ENCODE measurements at places on chromosomes 1 and 21.

- DNase-seq: no peak
Observed at GRCh38 chr1:236645016-236645680, 40.8 kb upstream of the HEATR1 start.

- peak; percentile 95 for DNase-seq
Observed at GRCh38 chr1:116485071-116485735, 85.6 kb downstream of the CD58 start.

DNA sequence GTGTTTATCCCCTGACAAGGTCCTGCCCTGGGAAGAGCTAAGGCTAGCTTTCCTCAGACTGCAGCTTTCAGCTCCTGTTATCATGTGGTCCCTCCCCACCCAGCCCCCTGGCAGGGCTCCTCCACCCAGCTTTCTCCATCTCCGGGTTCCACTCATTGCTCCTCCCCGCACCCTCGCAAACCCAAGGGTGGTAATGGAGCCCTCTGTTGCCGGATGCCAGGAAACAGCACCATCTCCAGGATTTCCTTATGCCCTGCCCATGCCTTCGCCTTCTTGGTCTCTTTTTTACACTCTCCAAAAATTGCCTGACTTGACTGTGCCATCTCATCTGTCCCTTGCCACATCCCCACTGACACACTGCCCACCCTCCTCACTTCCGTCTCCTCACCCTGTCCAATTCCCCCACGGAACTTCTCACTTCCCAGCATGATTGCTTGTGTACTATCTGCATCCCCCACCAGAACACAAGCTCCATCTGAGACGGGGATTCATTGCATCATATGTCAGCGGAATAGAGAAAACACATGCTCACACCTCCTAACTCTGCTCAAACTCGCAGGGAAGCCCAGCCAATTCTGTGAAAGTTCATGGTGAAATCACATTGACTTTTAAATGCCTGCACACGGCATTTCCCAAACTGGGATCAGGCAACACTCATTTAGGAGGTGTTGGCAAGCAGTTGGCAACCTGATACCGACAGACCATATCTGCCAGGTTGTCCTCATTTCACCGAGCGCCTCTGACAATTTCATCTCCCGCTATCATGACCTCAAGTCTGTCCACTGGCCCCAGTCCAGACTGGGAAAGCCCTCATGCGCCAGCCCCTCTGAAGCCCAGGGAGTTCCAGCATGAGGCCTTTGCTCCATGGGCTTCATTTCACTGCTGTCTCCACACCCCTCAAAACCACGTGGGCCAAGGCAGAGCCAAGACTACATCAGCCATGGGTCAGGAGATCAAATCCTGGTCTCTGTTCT, 201.1 kb downstream of the MATN1 start:
- DNase-seq: no peak

GRCh38 chr1:207890136-207890738, 20.7 kb downstream of the CD34 start:
- DNase-seq: no peak

DNA sequence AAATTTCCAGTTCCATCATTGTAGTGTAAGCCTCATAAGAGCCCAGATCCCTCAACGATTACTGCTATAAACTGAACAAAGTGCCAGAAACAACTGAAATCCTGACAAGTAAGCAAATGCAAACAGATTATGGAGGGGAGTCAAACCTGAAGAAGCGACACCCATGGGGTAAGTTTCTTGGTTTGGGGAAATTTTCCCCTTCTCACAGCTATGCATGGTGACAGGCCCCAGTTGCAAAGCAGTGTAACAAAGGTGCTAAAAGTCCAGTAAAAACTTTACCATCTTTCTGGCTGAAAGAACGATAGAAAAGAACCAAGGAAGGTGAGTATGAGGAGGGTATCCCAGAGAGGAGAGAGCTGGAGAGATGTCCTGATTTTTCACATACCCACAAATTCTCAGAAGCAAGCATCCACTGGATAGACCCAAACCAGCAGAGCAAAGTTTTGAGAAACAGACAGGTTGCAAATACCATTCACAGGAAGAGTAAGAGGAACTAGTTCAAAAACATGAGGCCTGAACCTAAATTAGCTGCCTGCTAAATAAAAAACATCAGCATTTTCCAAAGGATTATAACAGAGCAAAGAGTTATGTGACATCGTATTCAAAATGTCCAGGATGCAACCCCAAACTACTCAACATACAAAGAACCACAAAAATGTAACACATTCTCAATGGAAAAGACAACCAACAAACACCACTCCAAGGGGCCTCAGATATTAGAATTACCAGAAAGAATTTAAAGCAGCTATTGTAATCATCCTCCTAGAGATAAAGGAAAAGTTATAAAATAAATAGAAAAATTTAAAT, 14.5 kb downstream of the SCYL3 start:
- DNase-seq: no peak

GRCh38 chr1:77970192-77970591, 8.7 kb downstream of the FUBP1 start:
- no peak for DNase-seq

DNA sequence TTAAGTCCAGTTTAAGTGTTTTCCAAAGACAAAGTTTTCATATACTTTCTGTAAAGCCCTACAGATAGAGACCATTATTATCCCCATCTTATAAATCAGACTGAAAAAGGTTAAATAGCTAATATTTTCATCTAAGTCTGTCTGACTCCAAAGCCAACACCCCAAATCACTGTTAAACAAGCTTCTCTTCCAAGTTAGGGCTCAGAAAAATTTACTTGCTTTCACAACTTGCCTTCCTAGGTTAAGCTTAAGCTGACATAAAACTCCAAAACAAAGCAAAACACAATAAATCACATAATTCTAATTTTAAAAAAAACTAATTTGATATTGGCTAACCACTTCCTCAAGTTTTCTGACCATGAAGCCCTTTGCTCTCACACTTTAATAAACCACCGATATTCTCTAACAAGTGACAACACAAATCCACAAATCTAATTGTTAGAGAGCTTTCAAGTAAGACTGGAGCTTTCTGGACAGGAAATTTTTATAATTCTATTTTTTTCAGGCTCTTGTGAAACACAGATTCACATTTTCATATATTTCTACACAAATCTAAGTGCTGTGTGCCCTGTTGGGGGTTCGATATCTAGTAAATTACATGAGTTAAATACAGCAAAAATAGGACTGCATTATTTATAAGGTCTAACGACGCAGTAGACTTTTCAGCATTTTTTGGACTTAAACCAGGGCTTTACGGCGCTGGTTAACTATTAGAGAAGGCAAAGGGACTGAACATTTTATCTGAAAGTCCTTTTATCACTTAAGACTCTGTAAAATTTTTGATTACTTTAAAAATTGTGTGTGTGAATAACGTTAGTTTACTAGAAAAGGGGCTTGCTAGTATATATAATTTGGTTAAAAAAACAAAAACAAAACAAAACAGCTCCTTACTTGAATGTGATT, 2.1 kb downstream of the GNG12 start:
- no peak for DNase-seq

DNA sequence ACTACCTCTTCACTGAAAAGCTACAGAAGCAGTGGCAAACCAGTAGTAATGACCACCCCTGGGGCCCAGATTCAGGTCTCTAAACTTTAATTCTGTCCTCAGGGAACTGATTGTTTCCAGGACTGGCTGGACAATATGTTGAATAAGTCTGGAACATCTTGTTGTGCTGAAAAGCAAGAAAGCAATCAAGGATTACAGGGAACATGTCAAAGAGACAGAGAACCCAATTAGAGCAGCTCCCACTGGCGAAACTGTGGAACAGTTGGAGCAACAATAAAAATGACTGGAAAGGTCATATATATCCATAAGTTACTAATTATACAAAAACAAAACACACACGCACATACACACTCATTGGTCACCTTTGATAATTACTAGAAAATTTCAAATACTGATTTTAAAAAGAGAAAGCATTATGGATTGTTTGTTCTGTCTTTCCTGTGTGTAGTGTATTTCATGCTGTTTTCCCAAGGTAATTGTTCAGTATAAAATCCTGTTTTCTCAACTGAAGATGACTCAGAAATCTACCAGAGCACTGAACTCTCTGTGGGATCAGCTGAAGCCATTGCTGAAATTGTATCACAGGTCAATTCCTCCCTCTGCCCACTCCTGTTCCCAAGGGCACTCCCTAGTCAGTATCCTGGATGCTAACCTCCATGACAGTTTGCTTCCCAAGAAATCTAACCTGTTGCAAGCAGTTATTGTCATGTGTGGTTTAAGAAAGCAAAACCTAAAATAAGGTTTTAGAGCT, 83.6 kb upstream of the RGS1 start:
- no peak for DNase-seq

DNA sequence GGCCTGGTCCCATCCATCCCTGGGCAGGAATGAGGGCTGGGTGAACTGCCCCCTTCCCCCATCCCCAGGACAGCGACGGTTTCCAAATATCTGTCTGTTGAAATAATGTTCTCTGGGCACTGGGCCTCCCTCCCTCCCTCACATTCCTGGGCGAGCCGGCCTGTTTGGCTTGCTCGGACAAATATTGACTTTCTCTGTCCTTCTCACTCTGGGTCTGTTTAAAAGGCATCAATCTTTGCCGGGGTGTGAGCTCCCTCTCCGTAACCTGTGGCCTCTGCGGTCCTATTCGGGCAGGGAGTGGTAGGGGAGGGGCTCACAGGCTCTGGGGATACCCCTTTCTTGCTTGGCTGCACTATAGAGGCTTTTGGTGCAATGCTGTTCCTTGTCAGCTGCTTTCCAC, 40.2 kb downstream of the FOXD2 start:
- no peak for DNase-seq

DNA sequence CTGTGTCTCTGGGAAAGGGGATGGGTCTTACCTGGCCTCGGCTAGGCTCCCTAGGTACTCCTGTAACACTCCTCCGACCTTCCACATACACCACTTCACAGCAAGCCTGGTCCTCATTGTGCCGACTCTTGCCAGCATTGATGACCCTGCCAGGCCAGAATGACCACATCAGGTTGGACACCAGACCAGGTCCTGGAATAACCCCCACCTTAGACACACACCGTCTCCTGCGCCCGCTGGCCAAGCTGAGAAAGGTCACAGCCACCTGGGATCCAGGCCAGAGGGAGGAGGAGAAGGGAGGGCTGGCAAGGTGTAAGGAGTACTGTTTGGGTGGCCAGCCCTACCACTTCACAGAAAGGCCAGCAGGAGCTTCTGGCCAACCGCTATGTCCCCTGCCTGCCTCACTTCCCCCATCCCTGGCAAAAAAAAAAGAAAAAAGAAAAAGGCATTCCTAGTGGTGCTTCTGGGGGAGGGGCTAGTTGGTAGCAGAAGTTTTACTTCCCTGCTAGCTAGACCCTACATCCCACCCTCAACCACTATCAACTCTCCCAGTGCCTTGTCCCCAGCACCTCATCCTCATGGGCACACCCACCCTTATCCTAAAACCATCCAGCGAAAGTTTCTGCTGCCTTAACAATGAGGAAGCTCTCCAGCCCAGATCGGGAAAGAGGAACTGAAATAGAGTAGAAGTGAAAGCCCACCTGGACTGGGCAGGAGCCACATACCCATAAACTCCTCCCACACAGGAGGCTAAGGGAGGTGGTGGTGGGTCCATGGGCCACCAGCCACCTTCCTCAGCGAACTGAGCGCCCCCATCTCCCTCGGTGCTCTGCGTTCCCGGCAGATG, 1.4 kb downstream of the PPM1J start:
- no peak for DNase-seq

DNA sequence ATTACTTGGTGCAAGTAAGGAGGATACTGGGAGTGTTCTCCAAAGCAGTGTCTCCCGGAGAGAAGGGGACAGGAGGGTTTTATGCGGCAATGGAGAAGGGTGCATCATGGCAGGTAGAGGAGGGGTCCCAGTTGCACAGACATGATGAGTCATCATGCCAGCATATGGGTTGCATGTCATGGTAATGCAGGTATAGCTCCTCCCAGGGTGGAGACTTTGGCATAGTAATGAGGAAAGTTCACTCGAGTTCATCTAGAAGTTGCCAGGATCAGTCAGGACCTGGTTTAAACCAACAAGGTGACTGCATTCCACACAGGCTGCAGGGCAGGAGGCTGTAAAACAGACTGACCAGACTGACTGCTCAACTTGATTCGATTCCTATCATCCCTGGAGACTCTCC, 355.7 kb upstream of the DUSP10 start:
- DNase-seq: no peak

DNA sequence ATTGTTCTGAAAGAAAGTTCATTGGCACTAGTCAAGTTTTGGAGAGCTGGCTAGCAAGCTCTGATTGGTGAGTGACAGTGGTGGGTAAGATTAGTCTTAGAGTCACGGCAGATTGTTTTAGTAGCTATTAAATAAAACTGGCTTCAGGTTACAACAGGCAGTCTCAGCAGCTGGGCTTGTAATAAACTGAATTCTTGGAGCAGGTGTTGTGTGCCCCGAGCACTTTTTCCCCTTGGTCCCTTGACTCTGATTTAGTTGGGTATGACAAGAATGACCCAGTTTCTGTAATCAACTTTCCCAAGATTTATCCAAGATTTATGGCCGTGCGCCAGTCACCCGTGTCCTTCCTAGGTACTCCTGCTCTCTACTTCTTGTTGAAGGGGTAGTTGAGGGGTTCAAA, 40.2 kb downstream of the TBCE start:
- DNase-seq: no peak

GRCh38 chr1:240765732-240766363, 153.9 kb upstream of the GREM2 start:
- no peak for DNase-seq

GRCh38 chr1:201966171-201966570, 10.9 kb downstream of the TIMM17A start:
- no peak for DNase-seq

DNA sequence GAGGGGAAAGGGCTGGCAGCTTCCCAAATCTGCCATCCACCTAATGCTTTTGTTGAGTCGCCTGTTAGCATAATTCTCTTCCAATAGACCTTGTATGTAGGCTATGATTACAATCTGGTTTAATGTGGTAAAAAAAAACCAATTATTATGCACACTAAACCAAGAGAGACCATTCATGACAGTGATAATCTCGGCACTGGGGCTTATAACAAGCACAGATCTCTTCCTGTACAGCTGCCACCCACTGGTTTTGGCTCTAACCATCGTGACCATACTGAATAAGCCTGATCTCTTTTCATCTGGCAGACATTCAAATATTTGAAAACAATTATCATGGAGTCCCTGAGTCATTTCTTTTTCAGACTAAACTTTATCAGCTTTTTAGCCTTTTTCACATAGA, 12.0 kb upstream of the SYT14 start:
- peak; percentile 81 for DNase-seq

DNA sequence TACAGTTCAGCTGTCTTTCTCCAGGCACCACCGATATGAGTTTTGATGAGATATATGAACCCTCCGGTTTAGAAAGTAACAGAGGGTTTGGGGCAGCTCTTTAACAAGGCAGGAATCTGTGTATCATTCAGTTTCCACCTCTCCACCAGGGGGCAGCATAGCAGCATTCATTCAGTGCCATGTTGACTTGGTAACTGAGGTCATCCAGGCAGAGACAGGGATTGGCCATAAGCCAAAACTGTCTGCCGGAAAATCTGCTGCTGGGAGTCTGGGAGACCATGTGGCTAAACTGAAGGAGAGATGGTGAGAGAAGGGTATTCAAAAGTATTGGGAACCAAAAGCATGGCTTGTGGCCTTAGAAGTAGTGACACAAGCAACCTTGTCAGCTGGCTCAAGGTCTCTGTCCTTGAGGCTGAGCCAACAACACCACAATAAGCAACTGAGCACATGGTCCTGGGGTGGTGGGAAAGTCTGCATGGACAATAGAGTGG, 98.5 kb downstream of the LMX1A start:
- peak; percentile 85 for DNase-seq

GRCh38 chr21:39137248-39138178, 45.7 kb downstream of the PSMG1 start:
- no peak for DNase-seq

- no peak for DNase-seq
Observed at GRCh38 chr1:72278461-72278860, 3.9 kb downstream of the NEGR1 start.

- DNase-seq: no peak
Observed at GRCh38 chr1:169395955-169396354, 28.0 kb downstream of the BLZF1 start.
